ENCODE measurements at places on chromosomes 7 and 10.

- no peak for DNase-seq
Observed at GRCh38 chr10:133405844-133406527, 12.0 kb downstream of the MTG1 start.

DNA sequence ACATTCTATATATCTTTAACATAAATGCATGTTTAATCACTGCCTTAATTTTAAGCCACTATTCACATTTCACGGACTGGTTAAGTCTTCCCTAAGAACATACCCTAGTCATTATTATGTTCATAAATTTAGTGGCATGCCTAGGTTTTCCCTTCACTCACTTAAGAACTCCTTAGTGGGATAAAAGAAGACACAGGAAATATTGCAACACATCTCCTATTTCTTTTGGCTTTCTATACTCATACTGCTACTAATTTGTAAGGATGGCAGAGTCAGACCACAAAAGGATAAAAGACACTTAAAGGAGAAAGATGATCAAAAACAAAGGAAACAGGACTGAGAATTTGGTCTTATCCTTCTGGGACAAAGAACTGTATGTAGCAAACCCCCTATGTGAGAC is 951.4 kb downstream of the SORCS3 start:
- DNase-seq: no peak

- no peak for DNase-seq
Observed at GRCh38 chr7:48837266-48837665, 87.1 kb upstream of the CDC14C start.

DNA sequence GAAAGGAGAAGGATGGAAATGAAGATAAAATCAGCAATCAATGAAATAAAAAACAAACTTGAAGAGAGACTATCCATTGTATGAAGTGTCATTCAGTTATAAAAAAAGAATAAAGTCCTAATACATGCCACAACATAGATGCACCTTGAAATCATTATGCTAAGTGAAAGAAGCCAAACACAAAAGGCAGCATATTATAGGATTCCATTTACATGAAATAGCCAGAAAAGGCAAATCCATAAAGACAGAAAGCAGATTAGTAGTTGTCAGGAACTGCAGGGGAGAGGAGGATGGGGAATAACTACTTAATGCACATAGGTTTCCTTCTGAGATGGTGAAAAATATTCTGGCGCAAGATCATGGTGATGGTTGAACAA is 6.6 kb upstream of the PON1 start:
- DNase-seq: no peak

DNA sequence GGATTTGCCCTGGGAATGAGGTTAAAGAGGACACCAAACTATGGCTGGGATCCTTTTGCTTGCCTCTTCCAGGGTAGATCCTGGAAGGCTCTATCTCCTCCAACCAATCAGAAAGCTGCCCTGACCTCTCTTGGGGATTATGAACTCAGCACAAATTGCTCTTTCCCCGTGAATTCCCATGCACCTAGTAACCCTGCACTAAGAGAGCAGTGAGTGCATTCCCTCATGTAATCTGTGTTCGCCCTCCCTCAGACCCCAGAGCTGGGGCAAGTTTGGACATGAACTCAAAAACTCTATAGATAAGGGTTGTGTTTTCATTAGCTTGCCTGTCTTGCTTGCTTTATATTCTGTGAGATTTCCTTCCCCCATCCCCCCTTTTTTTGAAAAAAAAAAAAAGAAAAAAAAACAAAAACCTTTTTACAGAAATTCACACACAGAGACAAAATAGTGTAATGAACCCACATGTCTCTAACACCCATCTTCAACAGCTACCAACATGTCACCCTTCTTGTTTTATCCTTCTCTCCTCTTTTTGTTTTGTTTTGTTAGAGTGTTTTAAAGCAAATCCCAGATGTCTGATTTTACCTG is 225.5 kb upstream of the TCF7L2 start:
- DNase-seq: no peak

GRCh38 chr10:103840740-103841070 is 14.7 kb downstream of the SH3PXD2A start:
- no peak for DNase-seq

DNA sequence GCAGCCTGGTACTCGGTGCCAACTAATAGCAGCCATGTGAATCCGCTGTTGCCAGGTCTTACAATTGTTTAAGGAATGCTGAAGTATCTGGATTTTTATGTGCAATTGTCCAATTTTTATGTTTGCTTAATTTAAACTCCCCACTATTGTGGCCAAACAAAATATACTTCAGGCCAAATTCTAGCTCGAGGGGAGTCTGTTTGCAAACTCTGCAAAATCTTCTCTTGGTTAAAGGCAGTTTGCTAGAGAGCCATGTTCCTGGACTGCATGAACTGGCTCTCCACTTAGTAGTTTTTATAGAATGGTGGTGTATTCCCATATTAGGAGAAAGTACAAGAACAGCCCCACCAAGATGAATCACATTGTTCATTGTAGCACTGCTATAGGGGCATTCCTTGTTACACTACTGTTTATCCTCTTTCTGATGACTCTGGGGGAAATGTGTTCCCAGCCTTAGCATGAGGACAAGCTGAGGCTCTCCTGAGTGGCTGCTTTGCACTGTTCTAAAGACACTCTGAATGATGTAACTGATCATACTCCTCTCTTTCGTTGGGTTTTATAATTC is 178.0 kb upstream of the GLI3 start:
- DNase-seq: no peak

GRCh38 chr10:43884501-43885105 is 235.9 kb upstream of the ZNF32 start:
- no peak for DNase-seq

DNA sequence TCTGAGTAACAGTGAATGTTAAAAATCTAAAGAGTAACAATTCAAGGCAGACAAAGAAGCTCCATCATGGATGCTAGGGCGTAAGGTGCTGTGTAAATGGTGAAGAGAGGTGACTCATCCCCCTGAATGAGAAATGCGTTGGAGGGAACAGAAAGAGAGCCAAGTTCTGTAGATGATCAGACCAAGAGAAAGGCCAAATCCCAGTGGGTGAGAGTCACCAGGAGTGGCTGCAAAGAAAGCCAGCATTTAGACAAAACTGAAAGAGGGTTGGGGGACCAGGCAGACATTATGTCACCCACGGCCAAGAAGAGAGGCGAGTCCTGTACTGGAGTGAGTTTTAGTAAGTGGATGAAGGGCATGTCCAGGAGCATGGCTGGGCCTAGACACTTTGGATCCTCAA is 153.1 kb downstream of the TRIL start:
- no peak for DNase-seq

DNA sequence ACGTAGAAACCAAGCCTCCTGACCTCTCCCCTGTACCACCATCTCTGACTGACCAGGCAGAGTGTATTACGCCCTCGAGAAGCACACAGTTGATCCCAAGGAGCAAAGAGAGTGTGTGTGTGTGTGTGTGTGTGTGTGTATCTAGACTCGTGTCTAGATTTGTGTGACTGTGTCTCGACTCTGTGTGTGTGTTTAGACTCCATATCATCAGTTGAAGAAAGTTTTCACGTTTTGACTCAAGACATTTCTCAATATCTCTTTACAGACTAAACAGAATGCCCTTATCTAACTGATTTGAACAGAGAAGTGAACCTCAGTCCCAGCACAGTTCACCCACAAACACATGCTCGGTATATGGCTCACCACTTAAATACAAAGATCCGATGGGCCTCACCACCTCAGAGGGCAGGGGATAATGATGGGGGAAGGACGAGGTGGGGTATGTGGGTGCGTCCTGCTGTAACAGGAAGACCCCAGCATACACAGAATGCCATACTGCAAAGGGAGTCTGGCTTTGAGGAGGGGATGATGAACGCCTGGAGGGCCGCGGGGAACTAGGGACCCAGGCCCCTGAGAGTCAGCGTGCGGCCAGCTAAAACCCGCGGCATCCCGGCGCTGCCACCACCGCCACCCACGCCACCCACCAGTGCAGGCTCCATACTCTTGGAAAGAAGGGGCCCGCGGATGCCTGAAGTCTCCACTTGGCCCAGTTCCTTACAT is 780 bp downstream of the ALDH18A1 start:
- no peak for DNase-seq

GRCh38 chr7:1691096-1691495 is 21.0 kb downstream of the ELFN1 start:
- DNase-seq: no peak

- no peak for DNase-seq
Observed at GRCh38 chr10:18306031-18306430, 165.8 kb downstream of the CACNB2 start.

GRCh38 chr7:42843205-42843800 is 68.6 kb downstream of the C7orf25 start:
- DNase-seq: no peak

DNA sequence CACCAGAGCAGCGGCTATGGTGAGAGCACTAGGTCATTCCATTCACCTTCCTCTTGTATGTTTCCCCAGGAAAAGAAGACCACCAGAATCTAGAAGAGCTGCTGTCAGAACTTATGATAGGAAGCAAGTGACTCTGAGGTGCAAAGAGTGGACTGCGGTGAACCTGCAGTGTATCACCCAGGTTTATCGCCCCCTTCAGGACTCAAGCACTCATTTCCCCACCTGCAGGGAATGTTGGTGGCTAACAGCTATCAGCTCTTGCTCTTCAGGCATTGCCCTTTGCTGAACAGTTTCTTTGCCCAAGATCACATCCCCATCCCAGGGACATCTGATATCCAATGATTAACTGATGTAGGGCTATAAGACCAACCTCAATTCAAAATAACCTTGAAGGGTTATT is 66.3 kb upstream of the IL6 start:
- DNase-seq: no peak

GRCh38 chr7:159175792-159176191 is 31.1 kb upstream of the VIPR2 start:
- no peak for DNase-seq

GRCh38 chr7:85478530-85478929 is 291.7 kb upstream of the SEMA3D start:
- DNase-seq: no peak

DNA sequence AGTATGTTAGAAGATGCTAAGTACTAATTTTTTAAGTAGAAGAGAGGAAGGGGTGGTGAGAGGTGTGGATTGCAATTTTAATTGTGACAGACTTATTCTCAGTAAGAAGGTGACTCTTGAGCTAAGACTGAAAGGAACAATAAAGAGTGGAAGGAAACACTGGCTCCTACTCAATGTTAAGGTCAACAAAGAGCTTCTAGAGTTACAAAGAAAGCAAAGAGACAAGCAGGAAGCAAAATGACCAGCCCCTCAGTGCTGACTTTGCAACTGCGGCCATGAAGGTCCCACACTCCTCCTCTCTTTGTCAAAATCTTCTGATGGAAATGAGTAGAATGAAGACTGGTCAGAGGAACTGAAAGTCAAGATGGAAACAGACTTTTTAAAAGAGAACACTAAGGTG is 79.9 kb upstream of the FOXI2 start:
- no peak for DNase-seq

DNA sequence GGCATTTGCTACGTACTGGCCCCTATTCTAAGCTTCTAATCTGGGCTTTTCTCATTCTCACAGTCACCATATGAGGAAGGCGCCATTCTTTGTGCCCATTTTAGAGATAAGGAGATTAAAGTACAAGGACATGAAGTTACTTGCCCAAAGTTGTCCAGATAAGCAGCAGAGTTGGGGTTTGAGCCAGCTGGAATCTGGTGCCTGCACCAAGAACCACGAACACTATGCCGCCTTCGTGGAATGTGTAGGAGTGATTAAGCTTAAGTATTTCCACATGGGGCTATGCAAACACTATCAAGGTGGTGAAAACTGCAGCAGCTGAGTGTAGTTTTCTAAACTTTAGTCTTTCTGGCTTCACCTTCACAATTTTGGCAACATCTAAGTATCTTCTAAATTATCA is 342.7 kb upstream of the ETV1 start:
- DNase-seq: no peak

Data from stimulated activated CD4-positive, alpha-beta T cell treated with anti-CD3 and anti-CD28 coated beads, Interleukin-4, amount 100 ng/mL, for 4 hours (primary cell).